ENCODE measurements at places on chromosomes 16 and 17.

DNA sequence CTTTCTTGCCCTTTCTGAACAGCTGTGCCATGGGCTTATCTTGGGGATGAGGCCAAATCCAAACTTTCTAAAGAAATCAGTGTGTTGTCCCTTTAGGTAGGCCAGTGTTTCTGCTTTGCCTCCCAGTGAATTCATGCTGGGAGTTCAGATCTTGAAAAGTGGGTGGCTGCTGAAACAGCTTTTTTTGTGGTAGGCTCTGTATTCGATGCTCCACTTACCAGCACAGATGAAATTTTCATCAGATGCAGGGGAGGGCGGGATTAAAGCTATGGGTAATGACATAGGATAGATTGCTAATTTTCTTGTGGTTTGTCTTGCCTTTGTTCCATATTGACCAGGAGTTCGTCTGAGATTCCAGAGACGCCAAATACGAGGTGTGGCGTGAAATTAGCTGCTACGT lies 2.8 kb downstream of the SOCS7 start:
- no peak for DNase-seq

GRCh38 chr17:28033972-28034714 lies 8.3 kb upstream of the NLK start:
- DNase-seq, result peak; percentile 91

GRCh38 chr16:65745-66144 lies 6.7 kb downstream of the RHBDF1 start:
- DNase-seq, result peak; percentile 59

- no peak for DNase-seq
Measured at GRCh38 chr17:31575043-31575442, 183.6 kb downstream of the RAB11FIP4 start.

GRCh38 chr17:45385331-45385997 lies 47.2 kb downstream of the ARHGAP27 start:
- DNase-seq, result peak; percentile 76

GRCh38 chr16:46918400-46918799 lies 34.2 kb downstream of the GPT2 start:
- no peak for DNase-seq

DNA sequence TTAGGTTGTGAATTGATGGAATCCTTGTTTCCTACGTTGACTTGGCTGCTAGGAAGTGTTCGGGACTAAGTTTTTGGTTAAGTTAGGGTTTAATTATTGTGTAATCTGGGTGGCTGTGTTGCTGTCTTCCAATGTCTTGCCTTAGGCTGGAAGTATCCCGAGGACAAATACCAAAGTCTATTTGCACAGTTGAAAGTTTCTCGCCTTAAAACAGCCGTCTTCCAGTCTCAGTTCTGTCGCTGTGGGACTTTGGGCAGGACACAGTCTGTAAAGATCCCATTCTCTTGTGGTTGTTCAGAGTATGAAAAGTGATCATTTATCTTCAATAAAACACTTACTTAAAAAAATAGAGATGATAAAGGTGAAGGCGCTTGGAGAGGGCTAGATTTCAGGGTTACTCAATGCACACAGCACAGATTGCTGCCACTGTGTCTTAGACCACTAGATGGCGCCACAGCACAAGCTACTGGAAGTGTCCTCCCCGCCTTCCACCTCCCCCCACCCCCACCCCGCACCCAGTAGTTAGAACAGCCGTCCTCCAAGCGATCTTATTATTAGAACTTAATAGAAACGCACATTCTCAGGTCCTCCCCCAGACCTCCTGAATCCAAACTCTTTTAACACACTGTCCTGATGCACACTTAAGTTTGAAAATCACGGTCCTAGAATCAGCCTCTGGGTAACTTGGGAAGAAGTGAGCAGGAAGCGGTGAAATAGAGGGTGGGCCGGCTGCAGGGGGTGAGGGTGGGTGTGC lies 45.8 kb downstream of the AKAP1 start:
- peak; percentile 70 for DNase-seq

GRCh38 chr16:4034963-4035362 lies 81.3 kb downstream of the ADCY9 start:
- DNase-seq, result no peak

DNA sequence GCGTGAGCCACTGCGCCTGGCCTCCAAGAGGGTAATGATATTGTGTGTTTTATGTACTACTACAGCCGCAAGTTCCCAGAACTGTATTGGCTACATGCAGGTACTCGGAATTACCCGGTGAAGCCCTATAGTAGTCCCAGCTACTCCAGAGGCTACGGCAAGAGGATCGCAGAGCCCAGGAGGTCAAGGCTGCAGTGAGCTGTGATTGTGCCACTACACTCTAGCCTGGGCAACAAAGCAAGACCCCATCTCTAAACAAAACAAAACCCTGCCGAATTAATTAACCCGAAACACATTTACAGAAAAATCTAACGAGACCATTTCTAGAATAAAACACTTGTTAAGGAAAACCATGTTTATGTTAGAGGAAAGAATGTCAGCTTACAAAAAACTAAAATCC lies 2.2 kb upstream of the USP22 start:
- DNase-seq, result no peak

All from IMR-90 (cell line).